ENCODE measurements at places on chromosomes 11 and 22. TPM values are rescaled to one million over a fixed set of nuclear protein-coding genes. Genes with fewer than 3 reads are reported as not detected.

FGF19 gene
- polyA plus RNA-seq: not detected

C11orf91 gene
- not detected for polyA plus RNA-seq

RBMXL2 gene
- polyA plus RNA-seq: not detected

CALCB gene
- not detected for polyA plus RNA-seq

SHISAL1 gene
- polyA plus RNA-seq: 2.3 TPM

KCNQ1 gene
- not detected for polyA plus RNA-seq

DDIAS gene
- polyA plus RNA-seq: 2.9 TPM

POTEH gene
- polyA plus RNA-seq: not detected

CSNK2A3 gene
- polyA plus RNA-seq: 5.2 TPM

KRTAP5-9 gene
- polyA plus RNA-seq: not detected

ELF5 gene
- not detected for polyA plus RNA-seq

- no peak for DNase-seq
Measured at GRCh38 chr22:19896665-19897355, 42.1 kb upstream of the GNB1L start.

- DNase-seq: no peak
Measured at GRCh38 chr11:9604134-9604533, 30.7 kb downstream of the WEE1 start.

- DNase-seq: no peak
Measured at GRCh38 chr11:128859563-128860441, 7.3 kb downstream of the KCNJ1 start.

DNA sequence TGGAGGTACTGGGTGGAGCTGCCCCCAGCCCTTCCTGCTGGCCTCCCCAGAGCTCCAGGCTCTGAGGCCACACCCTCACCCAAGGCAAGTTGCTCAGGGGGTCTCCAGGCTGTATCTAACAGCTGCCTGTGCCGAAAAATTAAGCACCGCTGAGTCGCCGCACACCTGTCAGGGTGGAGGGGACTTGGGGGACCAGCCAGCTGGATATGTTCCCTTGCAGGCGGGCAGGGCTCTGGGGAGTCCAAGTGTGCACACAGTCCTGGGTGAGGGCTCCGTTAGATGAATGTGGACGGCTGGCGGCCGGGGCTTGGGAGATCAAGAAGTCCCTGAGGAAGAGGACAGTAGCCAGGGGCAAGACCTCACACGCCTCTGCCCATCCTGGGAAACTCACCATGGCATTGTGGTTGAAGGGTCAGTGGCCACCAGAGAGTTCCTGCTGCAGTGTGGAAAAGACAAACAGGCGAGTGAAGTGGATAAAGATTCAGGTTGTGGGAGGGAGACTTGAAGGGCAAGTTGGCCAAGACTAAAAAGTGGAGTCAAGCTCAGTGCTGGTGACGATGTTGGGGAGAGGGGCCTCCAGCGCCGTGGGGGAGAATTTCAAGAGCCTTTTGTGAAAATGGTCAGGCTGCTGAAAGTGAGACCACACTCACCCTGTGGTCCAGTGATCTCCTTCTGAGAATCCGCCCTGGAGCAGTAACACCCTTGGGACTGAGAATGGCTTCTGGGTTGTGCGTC, 69.6 kb downstream of the CDKN1C start:
- DNase-seq: no peak

GRCh38 chr11:13318498-13319295, 41.1 kb downstream of the BMAL1 start:
- DNase-seq: no peak

- DNase-seq: no peak
Measured at GRCh38 chr22:50656122-50657070, 16.2 kb upstream of the SHANK3 start.

DNA sequence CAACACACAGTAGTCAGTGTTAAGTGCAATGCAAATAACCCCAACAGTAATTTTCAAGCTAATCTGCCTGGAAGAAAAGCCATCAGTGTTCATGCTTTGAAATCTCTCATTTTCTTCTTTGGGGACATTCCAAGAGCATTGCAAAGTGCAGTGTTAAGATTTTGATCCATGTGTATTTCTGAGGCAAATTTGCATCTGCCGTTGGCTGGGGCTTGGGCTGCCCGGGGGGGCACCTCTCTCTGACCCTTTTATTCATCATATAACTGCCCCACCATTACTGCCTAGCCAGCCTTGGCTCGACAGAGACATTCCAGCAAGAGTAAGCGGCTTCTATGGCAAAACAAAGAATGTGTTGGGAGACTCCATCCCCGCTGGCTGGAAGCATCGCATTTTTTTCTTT, 483.5 kb downstream of the BRD1 start:
- no peak for DNase-seq

DNA sequence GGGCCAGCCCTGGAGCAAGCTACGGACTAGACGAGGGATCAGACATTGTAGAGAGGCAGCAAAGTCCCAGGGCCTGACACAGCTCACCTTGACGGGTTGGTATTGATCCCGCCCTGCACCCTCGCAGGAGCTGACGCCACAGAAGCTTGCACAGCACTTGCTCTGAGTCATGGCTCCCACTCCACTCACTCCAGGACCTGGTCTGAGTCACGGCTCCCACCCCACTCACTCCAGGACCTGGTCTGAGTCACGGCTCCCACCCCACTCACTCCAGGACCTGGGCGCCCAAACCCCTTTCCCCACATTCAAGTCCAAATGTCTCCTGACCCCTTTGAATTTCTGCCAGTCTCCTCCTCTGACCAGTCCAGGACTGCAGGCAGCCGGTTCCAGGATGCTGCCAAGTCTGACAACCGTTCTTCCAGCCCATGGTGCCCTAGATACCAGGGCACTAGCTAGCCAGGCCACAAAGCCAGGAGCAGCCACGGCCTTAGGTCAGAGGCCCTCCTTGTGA, 6.0 kb upstream of the PNPLA5 start:
- DNase-seq: no peak

GRCh38 chr11:12449961-12450715, 72.8 kb downstream of the PARVA start:
- no peak for DNase-seq

DNA sequence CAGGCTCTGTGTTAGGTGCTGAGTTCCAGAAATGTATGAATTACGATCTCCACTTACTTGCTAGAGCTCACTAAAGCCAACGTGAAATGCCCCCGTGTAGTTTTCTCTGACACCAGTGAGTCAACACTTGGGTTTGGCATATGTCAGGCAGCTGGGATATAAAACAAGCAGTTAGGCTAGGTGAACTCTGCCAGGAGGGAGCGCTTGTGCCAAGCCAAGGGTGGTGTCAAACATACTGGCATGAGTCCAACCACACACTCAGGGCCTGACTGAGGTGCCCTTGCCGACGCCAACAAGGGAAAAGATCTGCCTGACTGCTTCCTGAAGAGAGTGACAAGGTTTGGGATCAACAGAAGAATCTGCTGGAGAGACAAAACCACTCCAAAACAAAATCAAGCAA, 167.8 kb upstream of the NARS2 start:
- DNase-seq: no peak

- DNase-seq: no peak
Measured at GRCh38 chr22:26529345-26529744, 17.1 kb upstream of the TFIP11 start.

- DNase-seq: no peak
Measured at GRCh38 chr22:33844273-33844672, 76.0 kb downstream of the LARGE1 start.

GRCh38 chr22:38973289-38974169, 8.6 kb upstream of the APOBEC3B start:
- DNase-seq: no peak

- DNase-seq: no peak
Measured at GRCh38 chr22:32745251-32745995, 56.1 kb upstream of the TIMP3 start.

GRCh38 chr11:46489656-46490560, 98.3 kb upstream of the CHRM4 start:
- peak; percentile 20 for DNase-seq

GRCh38 chr22:49855251-49855911, 1.7 kb downstream of the ZBED4 start:
- no peak for DNase-seq

- no peak for DNase-seq
Measured at GRCh38 chr22:41943661-41944209, 3.2 kb downstream of the CENPM start.

GRCh38 chr22:38835888-38836301, 7.9 kb downstream of the NPTXR start:
- DNase-seq: peak; percentile 10

GRCh38 chr11:86106916-86107315, 38.0 kb upstream of the PICALM start:
- no peak for DNase-seq

- no peak for DNase-seq
Measured at GRCh38 chr22:33116841-33117547, 58.8 kb upstream of the SYN3 start.

DNA sequence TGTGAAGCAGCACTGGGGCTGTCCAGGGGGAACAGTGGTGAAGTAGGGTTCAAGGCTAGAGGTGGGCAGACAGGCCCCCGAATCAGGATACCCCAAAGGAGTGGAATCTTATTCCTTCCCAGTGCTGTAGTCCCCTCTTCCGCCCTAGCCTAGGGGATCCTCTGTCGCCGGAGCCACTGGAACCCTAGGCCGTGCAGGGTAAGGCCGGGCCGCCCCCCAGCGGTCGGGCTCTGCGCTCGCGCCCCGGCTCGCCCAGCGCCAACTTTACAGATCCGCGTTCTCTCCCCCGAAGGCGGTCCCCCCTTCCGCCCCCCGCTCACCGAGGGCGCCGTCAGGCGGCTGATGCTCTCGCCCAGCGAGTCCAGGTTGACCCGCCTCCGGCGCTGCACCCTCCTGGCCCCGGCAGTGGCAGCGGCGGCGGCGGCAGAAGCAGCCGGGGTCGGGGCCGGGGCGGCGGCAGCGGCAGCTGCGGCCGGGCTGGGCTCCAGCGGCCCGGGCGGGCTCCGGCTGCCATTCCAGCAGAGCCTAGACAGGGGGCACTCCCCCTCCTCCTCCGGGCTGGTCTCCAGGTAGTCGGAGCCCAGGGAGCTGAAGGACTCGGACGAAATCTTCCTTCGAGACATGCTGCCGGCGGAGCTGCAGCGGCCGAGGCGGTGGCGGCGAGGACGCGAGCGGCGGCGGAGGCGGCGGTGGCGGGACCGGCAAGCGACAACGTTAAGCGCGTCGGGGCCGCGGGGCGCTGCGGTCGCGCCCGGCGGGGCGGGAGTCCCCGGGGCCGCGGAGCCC, 650 bp downstream of the GUCY1A2 start:
- no peak for DNase-seq

- DNase-seq: no peak
Measured at GRCh38 chr11:2263071-2263565, 7.3 kb downstream of the ASCL2 start.

GRCh38 chr11:67048515-67049130, 8.0 kb upstream of the RHOD start:
- no peak for DNase-seq

DNA sequence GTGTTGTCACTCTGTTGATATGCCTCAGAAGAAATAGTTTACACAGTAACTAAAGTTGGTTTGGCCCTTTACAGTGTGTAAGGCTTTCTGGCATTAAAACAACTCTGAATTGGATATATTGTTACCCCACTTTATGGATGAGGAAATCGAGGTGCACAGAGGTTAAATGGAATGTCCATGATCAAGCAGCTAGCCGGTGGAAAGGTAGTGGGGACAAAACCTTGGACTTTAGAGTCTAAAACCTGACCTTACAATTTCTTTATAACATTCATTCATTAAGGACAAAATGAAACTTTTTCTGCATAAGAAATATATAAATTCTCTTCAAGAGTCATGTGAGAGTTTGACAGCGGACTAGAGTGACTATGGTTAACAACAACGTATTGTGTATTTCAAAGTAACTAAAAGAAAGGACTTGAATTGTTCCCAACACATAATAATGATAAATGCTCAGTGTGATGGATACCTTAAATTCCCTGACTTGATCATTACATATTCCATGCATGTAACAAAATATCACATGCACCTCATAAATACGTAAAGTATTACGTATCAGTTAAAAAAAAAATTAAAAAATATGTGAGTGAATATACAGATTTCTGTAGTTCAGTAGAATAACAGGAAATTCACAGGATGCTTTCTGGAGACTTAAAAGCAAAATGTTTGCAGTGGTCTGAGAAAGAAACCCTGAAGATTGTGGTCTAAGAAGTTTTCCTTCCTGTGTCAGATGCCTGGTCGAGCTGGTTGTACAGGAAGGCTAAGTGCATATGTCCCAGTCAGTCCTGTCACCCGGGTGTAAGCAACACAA, 51.0 kb downstream of the TEAD1 start:
- DNase-seq: no peak

DNA sequence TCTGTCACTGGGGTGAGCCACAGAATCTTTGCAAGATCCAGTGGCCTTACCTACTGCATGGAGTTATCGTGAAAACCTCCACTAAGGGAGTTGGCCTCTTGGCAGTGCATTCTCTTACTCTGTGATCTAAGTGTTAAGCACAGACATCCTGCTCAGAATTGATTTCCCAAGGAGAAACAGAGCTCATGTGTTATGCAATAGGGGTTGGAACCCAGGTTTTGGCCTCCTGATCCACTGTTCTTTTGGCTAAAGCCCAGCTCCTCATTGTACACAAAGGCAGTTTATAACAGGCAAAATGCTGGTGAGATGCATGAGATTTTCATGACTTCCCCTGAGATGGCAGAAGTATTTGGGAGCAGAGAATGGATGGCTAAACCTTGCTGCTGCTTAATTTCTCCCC, 11.8 kb downstream of the DTX4 start:
- no peak for DNase-seq

- no peak for DNase-seq
Measured at GRCh38 chr11:20596205-20597153, 2.9 kb upstream of the SLC6A5 start.

GRCh38 chr11:68872216-68873003, 30.7 kb upstream of the CPT1A start:
- no peak for DNase-seq
